ENCODE measurements at places on chromosomes 11 and 22.

DNA sequence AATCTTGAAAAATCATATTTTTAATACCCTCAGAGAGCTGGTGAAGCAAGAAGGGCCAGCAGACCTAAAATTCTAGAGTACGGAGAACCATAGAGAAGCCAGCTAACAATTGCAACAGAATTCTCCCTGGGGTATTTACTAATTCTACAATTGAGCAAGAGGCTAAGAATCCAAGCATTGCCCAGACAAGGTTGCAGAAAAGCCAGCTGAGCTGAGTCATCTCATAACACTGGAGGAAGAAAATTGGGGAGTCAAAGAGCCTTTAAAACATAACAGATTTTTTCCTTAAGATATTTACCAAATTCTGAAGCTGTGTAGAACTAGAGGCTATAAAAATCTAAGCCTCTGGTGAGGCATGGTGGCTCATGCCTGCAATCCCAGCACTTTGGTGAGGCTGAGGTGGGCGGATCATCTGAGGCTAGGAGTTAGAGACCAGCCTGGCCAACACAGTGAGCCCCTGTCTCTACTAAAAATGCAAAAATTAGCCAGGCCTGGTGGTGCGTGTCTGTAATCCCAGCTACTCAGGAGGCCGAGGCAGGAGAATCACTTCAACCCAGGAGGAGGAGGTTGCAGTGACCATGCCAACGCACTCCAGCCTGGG, 13.6 kb upstream of the TMEM216 start:
- no peak for DNase-seq

- no peak for DNase-seq
These were observed 28.7 kb upstream of the CTR9 start for GRCh38 chr11:10722307-10722706.

DNA sequence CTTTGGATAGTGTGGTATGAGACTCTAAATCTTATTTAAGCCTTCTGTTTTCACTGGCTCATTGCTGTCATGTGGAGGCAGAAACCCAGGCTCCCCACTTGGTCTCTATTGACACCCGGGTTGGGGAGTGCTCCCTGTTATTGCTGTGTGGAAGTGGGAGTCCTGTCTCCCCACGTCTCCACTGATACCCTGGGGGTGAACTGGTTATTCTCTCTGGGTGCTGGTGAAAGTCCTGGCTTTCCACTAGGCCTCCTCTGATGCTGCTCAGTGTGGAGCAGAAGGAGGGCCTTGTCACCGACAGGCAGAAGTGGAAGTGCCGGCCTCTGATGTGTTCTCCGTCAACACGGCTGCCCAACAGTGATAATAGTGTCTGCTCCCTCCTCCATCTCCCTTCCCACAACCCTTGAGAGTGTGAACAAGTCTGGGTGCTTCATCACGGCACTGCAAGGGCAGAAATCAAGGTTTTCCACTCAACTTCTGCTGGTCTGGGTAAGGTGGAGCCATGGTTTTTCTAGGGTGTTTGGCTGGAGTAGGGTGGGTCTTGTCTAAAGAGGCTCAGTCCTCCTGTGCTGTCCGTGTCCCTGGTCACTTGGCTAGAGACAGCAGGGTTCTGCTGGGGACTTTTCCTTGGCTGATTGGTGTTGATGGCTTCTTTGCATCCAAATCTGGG, 240.7 kb upstream of the B3GAT1 start:
- DNase-seq, result no peak

DNA sequence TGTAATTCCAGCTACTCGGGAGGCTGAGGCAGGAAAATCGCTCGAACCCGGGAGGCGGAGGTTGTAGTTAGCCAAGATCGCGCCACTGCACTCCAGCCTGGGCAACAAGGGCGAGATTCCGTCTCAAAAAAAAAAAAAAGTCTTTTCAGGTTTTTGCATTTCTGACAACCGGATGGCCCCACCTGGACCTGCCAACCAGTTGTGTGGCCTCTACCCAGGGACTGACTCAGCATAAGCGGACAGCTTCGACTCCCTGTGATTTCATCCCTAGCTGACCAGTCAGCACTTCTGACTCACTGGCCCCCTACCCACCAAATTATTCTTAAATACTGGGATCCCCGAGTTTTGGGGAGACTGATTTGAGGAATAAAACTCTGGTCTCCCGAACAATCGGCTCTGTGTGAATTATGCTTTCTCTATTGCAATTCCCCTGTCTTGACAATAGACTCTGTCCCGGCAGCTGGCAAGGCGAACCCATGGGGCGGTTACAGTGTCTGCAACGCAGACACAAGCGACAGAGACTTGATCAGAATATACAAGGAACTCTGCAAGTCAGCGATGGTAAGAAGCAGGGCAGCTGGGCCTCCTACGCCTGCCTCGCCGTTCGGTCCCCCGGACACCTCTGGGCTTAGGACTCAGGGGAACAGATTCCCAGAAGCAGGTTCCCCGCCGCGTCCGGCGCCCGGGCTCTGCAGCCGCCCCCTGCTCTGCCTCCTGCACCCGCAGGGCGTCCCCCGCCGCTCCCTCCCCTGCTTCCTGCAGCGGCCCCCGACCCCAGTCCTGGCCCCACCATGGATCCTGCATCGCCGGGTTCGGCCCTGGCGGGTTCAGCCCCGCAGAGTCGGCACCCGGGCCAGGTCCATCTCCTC, 741 bp upstream of the TALDO1 start:
- no peak for DNase-seq

DNA sequence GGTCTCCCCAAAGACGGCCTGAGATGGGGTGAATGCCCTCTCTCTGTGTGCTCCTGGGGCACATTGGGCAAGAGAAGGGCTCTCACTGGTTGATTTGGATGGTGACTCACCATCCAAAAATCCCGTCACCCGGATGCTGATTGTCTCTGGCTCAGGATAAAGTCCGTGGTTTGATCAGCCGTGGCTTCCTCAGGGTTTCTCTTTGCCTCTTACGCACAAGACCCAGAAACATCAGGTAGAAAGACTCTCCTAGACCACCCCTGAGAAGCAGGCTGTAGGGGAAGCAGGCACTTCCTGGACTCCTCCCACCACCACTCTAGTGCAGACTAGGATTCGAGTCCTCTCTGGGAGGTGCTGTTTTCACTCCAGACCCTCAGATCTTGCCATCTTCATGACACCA, 176.1 kb upstream of the NCAM1 start:
- DNase-seq, result no peak

DNA sequence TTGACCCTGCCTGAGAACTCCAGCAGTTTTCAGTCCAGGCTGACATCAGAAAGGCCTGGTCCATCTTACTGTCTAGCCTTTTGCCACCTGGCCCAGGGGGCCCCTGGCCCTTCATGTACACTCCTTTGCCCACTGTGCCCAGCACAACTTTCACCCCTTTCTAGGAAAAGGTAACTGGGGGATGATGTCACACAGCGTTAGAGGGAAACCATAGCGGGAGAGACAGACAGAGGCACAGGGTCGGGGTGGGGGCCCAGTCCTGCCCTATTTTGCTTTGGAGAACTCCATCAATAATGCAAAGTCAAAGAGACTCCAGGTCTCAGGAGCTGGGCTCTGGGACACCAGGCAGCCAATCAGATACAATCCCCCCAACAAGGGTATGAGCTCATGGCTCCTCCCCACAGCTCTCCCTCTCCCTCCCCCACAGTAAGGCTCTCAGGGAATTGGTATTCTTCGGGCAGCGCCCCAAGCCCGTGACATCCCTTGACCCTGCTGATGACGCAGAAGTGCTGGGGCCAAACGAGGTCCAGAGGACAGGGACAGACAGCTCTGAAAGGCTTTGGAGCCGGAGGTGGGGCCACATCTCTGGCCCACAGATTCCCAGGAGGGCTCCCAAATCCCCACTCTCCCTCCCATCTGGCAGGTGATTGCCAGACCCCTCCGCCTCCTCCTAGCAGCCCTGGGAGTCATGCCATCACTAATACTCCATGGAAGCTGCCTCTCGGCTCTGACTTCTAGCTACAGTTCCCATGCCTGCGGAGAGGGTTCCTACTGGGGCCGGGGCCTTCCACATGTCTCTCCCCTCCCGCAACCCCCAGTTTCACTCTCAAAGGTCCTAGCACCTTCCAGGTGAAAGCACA, 5.9 kb downstream of the USP2 start:
- DNase-seq, result no peak

DNA sequence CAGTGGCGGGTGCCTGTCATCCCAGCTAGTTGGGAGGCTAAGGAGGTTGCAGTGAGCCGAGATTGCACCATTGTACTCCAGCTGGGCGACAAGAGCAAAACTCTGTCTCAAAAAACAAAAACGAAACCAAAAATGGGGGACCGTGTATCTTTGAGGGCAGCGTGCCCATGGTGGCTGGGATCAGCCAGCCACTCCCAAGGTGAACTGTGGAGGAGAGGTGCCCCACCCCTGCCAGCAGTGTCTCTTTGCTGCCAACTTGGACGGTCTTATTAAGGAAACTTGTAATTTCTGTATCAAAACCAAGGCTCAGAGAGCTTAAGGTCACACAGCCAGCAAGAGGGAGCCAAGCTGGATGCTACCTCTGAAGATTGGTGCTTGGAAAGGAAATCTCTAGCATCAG, 147.7 kb downstream of the CACNA1I start:
- DNase-seq, result no peak

- DNase-seq, result no peak
These were observed 43.7 kb downstream of the ALX4 start for GRCh38 chr11:44266056-44266780.

- no peak for DNase-seq
These were observed 4.8 kb upstream of the IGF2 start for GRCh38 chr11:2143799-2144543.

DNA sequence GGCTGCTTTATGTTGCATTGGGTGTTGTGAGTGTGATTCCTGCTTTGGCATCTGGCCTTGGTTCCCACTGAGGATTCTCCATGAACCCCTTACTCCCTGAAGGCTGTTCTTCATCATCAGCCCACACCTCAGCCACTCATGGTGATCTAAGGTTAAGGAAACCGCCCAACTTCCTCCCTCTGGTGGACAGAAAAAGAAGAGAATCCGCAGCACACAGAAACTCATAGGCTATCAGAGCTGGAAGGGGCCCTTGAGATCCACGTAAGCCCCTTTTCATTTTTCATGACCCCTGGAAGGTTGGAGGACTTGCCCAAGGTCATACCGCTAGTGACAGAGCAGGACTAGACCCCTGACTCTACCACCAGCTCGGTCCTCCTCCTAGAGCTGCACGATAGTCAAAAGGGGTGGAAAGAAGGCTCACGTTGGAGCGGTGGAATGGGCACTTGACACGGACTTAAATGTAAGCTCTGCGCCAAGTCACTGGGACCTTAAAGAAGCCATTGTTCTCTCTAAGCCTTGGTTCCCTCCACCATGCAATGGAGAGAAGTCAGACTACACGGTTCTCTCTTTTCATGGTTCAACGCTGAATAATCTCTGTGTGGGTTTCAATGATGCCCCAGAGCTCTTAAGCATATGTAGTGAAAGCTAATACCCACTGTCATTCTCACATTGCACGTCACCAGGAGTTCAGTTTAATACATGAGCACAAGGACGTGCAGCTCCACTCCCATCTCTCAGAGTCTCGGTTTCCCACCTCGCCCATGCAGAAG, 83.6 kb upstream of the CRTAM start:
- DNase-seq, result peak; percentile 54

- no peak for DNase-seq
These were observed 6.2 kb downstream of the MYO18B start for GRCh38 chr22:25748140-25748539.

DNA sequence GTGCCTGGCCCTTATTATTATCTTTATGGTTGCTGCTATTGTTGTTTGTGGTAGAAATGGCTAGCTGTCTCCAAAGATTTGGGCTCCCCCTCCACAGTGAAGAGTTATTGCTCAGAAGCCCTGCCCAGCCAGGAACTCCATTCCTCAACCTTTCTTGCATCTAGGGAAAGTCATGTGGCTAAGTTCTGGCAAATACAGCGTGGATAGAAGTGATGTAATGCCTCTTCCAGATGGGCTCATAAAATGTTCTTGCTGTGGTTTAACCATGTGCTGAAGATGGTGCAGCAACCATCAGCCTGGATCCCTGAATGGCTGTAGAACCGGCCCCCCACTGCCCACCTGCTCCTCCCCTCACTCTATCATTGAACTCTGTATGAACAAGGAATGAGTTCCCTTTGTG, 203.5 kb upstream of the E2F8 start:
- DNase-seq, result no peak

- no peak for DNase-seq
These were observed 96.2 kb downstream of the TSPAN18 start for GRCh38 chr11:44823006-44823405.

DNA sequence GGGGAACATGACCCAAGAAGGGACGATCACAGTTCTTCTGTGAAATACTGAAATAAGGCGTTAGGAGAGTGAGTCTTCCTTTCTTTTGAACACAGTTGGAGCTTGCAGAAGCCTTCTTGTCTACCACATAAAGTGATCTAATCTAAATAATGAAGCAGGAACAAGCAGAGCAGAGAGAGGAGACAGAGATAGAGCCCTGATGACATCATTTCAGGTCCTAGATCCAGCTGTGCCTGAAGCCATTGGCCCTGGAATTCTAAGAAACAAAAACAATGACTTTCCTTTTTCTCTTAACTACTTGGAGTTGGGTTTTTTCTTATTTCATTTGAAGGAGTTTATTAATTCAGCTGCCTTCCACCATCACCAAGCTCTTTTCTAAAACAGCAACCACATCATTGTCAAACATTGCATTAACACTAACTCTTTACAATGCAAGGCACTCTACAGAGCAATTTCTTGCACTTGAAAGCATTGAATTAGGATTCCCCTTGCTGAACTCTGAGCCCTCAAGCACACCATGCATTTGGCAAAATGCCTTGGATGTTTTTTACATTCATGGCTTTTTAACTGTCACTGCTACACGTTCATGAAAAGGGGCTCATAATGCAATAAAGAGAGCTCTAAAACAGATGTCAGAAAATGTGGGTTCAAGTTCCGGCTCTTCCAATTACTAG, 117.2 kb upstream of the TIMP3 start:
- no peak for DNase-seq

DNA sequence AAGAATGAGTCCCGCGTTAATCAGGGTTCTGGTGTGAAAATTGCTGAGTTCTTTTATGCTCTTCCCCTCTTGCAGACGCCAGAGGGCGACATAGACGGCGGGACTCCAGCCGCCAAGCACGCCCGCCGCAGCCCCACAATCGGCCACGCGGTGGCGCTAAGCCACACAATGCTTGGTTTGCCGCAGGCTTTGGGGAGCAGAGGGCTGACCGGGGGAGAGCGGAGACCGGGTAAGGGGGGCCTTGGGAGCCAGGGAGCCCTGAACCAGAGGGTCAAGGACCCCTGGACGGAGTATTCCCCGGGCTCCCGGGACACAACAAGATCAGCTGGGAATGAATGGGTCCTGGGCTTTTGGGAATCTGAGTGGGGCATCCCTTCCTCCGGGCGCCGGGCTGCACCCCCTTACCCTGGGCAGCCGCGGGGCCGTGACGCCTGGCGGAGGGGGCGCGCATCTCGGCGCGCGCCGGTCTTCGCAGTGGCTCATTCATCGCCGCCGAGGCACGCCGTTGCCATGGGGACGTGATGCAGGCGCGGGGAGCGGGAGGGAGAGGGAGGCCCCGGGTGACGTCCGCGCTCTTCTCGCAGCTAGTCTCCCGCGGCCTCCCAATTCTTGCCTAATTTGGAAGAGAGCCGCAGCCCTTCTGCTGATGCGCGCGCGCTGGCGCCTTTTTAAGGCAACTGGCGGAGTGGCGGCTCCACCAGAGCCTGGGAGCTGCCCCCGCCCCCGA, 12.2 kb upstream of the NPAS4 start:
- peak; percentile 90 for DNase-seq

Measured in CD8-positive, alpha-beta memory T cell (primary cell).